ENCODE measurements at places on chromosomes 13 and 19. TPM values are rescaled to one million over a fixed set of nuclear protein-coding genes. Genes with fewer than 3 reads are reported as not detected.

The TINCR gene
- polyA plus RNA-seq = 1.0 TPM

The TNFSF13B gene
- polyA plus RNA-seq = 0.13 TPM

GRCh38 chr19:32317086-32317485 is 28.3 kb upstream of the ZNF507 start:
- DNase-seq = no peak

DNA sequence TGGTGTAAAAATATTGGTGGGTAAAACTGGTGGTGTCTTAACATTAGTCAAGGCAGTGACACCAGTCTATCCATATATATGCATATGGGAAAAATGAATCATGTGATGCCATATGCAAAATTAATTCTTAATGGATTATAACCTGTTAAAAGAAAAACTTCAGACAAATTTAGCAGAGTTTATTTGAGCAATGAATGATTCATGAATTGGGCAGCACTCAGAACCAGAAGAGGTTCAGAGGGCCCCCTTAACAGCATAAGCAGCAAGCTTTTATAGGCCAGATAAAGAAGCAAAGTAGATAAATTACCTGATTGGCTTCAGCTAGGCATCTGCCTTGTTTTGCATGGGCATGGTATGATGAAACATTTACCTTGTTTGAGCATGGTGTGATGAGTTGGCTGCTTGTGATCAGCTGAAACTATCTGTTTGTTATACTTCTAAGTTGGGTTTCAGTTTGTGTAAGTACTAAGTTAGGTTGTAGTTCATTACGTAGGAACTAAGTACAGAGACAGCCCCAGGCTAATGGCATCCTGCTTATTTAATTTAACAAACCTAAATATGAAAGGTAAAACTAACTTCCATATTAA is 66.6 kb downstream of the DNAJC15 start:
- DNase-seq = no peak

- no peak for DNase-seq
These were observed 779.3 kb downstream of the SLITRK5 start for GRCh38 chr13:88450515-88450914.
